ENCODE measurements at places on chromosomes 2 and 18. TPM values are rescaled to one million over a fixed set of nuclear protein-coding genes. Genes with fewer than 3 reads are reported as not detected.

- H3K27me3 ChIP-seq, result no peaks in the 10 kb centered on the region
- H3K36me3 ChIP-seq, result no peaks in the 10 kb centered on the region
- DNase-seq, result no peak
- H3K4me1 ChIP-seq, result peaks cover 8% of the 10 kb centered on the region
- no peak overlapping the region for H3K27ac ChIP-seq
These were observed 87.7 kb downstream of the SPRED2 start for GRCh38 chr2:65344689-65345088.

ZNF512 gene
- 12.0 TPM for total RNA-seq

DNA sequence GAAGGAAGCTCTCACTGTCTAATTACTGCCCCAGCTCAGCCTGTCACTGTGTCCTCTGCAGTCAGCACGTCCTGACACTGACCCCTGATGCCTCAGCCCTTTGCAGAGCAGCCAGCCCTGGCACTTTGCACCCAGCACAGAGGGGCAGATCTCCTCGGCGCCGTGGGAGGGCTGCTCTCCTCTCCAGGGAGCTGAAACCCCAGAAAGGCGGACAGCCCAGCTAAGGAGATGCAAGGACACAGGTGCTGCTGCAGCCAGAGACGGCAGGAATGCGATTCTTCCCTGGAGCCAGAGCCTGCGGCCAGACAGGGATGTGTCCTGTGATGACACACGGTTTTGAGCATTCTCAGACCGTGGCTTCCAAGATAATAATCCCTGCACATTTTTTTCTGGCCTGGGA is 34.5 kb upstream of the SIX3 start:
- H3K4me3 ChIP-seq, result no peak overlapping the region
- DNase-seq, result no peak
- no peaks in the 10 kb centered on the region for H3K27me3 ChIP-seq
- H3K27ac ChIP-seq, result no peak overlapping the region
- no peaks in the 10 kb centered on the region for H3K4me1 ChIP-seq

OTOS gene
- total RNA-seq, result not detected

Data from right atrium auricular region (tissue), 2 donors.